ENCODE measurements at places on chromosomes 2 and 18.

GRCh38 chr18:57803103-57803969 lies at the start of gene ATP8B1:
Gene ATP8B1 (minus strand): TSS chr18:57803315. CDS start chr18:57731807, 71,508 bp downstream.
- DNase-seq, result peak; percentile 56

GRCh38 chr18:25262920-25263319 lies 89.0 kb downstream of the ZNF521 start:
- DNase-seq, result peak; percentile 72

- DNase-seq, result peak; percentile 100
Measured at GRCh38 chr2:42138163-42139015, 30.8 kb upstream of the EML4 start.

DNA sequence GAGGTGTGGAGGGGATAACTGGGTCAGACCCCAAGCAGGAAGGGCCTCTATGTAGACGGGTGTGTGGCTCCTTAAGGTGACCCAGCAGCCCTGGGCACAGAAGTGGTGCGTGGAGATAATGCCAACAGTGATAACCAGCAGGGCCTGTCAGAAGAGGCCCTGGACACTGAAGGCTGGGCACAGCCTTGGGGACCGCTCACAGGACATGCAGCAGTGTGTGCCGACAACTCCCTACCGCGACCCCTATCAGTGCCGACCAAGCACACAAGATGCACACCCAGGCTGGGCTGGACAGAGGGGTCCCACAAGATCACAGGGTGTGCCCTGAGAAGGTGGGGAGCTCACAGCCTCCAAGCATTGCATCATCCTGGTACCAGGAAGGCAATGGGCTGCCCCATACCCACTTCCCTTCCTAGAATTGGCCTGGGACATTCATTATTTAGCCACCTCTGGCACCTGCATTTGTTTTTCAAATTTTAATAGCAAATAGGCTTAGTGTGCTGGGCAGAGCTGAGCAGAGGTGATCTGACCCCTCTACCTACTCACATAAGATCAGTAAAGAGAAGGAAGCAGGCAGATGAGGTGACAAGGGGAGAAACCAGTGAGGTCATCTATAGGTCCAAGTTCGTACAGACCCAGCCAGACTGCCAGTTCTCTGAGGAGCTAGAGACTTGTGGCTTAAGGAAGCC lies 55.2 kb downstream of the BCL11A start:
- no peak for DNase-seq

DNA sequence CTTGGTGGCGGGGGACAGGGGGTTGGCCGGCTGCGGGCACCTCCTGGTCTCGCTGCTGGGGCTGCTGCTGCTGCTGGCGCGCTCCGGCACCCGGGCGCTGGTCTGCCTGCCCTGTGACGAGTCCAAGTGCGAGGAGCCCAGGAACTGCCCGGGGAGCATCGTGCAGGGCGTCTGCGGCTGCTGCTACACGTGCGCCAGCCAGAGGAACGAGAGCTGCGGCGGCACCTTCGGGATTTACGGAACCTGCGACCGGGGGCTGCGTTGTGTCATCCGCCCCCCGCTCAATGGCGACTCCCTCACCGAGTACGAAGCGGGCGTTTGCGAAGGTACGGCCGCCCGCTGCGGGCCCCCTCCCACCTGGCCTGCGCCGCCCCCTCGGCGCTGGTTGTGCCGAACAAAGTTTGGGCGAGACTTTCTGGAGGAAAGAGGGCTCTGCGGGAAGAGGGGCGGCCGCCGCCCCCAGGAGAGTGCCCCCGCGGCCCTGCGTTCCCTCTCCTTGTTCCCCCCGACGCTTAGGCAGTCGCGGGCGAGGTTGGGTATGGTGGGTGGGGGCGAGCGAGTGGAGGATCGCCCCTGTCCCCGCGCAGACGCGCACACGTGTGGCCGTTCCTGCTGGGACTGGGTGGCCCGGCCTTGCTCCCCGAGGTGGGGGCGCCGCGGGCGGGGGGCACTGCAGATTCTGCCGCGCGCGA lies 866 bp downstream of the CRIM1 start:
- no peak for DNase-seq

GRCh38 chr18:29154196-29154757 lies 977.3 kb upstream of the CDH2 start:
- DNase-seq, result peak; percentile 69

DNA sequence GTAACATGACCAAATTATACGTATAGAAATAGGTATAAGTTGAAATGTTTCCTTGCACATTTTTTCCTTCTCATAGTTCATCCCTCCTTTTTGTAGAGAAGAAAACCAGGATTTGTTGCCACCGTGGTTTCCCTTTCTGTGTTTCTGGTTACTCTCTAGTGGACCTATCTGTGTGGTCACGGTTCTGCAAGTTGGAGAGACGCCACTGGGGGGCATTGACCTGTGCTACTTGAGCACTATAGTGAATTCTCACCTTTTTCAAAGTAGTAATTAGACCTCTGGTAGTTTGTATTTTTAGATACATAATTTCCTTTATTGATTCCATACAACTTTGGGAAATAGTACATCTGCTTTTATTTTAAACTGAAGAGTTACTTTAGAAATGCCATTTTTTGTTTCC lies 444.8 kb downstream of the PTPRM start:
- no peak for DNase-seq

DNA sequence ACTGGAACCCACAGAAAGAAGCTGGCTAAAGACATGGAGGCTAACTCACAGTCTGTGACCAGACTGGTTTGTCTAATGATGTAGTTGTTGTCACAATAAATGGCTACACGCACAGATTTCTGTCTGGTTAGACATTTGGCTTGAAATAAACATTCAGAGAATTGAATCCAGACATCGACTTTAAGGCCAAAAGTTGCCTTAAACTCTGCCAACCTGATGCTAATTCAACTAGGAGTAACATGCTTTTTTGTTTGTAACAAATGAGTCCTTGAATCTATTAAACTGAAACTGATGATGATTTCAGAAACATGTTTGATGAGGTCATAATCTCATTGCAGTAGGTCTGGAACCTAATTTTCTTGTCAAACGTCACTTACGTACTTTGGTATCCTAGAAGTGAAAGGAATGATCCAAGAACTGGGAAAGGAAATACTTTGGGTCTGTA lies 123.8 kb downstream of the ERBB4 start:
- peak; percentile 17 for DNase-seq

GRCh38 chr2:224887141-224887540 lies 155.1 kb downstream of the DOCK10 start:
- peak; percentile 77 for DNase-seq

DNA sequence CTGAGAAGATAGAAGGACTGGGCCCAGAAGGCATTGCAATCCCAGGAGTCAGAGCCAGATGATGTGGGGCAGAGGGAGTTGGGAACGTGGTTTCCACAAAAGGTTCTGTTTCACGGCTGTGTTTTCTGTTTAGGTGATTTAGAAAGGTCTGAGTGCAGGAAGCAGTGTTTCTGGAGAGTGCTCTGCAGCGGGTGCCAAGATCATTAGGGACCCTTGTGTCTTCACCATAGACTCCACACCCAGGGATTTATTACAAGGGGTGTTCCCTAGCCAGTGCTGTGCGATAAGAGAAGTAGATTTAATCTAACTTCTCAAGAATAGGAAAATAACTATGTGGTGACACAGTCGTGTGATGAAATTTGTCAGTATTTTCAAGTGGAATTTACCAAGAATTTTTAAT lies 221.1 kb upstream of the TPO start:
- no peak for DNase-seq

DNA sequence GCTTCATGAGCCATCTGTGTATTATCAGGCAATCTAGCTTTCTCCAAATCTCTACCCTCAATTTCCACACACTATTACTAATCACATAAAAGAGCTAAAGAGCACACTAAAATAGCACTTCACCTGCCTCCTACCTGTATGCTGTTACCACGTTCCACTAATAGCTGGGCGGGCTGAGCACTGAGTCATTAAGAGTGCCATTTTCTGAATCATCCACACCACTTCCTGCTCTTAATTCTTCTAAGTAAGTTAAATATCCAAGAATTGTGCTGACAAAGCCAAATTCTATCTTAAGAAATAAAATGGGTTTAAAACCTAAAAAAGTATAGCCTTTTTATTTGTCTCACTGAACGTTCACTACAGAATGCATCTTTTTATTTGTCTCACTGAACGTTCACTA lies 35.7 kb downstream of the NOL10 start:
- DNase-seq, result peak; percentile 45

GRCh38 chr2:215905691-215906090 lies 107.7 kb downstream of the MREG start:
- DNase-seq, result no peak

DNA sequence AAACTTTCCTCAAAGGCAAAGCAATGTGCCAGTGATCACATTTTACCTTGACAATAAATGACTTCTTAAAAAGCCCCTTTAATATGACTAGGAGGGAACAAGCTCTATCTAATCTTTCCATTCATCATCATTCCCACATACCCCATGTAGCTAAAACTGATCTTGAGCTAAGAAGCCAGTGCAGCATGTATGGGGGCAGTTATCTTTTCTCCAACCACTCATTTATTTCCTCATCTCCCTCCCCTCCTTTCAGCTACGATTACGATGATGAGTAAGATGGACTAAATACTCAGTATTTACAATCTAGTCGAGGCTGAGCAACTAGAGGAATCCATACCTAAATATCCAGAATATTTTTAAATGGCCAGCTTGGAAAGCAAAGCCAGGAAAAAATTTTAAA lies 35.5 kb downstream of the PNO1 start:
- DNase-seq, result no peak

- DNase-seq, result no peak
Measured at GRCh38 chr2:218577482-218578220, 9.0 kb downstream of the CNOT9 start.

DNA sequence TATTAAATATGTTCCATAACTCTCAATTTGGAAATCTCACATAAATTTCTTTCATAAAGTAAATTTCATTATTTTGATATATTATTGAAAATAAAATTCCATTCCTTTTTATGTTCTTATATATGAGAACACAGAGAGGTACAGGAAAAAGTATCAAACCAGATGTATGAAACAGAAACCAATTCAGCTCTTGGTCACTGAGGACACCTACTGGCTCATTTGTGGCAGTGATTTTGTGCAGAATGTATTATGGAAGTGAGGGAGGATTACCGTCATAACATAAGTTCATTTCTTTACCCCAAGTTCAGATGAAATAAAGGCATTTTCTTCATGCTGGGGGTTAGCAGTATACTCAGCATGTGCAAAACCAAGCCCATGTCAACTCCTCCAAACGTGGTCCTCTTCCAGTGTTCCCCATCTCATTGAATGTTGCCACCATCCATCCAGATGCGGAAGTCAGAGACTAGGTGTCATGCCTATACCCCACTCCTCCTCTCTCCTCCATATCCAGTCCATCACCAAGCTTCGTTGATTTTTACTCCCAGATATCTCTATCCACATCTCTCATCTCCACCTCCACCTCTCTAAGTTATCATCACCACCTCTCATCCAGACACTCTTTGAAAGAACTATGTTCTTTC lies 41.7 kb upstream of the MALL start:
- DNase-seq, result peak; percentile 66

GRCh38 chr2:157833721-157834120 lies 42.4 kb downstream of the ACVR1 start:
- no peak for DNase-seq

- DNase-seq, result no peak
Measured at GRCh38 chr2:100992262-100992661, 9.8 kb upstream of the RPL31 start.

GRCh38 chr2:196435189-196435588 lies 204.3 kb upstream of the CCDC150 start:
- peak; percentile 10 for DNase-seq

DNA sequence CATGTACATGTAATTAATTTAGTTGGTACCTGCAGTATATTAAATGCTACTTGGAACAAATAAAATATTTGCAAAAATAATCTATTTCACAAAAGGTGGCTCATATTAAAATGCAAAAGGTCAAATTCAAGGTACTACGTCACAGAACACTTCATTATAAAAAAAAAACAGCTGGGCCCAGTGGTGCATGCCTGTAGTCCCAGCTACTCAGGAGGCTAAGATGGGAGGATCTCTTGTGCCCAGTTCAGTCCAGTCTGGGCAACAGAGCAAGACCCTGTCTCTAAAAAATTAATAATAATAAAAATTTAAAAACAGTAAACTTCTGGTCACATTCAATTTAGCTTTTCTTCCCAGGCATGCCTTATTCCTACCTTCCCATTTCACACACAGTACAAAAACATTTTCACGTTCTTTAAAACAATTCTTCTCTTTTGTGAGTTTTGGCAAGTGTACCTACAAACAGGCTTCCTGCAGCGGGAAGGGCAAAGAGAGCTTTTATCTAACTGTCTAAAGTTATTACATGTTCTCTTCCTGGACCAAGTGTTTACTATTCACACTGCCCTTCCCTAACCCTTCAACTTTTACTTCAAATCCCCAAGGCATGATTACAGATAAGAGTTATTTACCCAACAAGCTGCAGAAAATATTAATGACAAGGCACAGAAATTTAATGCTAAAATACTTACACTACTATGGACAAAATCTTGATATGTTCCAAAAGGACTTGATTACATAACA lies 10.7 kb downstream of the BAZ2B start:
- DNase-seq, result no peak

- DNase-seq, result peak; percentile 33
Measured at GRCh38 chr2:178277741-178278197, 83.5 kb downstream of the OSBPL6 start.

GRCh38 chr18:63542069-63542468 lies at the start of gene SERPINB12:
Gene SERPINB12 (plus strand): TSS chr18:63542369. CDS start chr18:63556160, 13,791 bp downstream.
- DNase-seq, result no peak

DNA sequence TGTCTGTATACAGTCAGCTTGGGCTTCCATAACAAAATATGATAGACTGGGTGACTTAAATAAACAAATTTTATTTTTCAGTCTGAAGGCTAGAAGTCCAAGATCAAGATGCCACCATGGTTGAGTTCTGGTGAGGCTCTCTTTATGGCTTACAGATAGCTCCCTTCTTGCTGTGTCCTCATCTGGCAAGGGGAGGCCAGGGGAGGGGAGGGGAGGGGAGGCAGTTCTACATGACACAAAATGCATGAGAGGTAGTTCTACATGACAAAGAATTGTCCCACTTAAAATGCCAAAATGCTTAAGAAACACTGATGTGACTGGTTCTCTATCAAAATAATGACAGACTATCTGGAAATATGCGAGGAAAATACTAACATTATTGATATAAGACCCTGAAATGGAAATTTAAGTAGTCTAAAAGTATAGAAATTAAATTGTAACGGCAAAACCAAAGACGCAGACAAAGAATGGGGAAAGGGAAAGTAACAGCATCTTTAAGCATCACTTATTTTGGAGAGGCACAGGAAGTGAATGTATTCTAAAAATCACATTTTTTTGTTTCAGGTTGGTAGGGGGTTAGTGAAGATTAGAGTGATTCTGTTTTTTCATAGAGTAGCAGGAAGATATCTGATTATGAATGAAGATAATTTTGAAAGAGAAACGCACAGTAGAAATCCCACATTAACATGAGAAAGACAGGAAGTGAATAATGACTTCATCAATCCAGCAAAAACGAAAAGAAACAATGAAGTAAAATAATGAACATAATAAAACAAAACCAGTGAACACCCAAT lies 131.4 kb downstream of the STRN start:
- DNase-seq, result no peak

GRCh38 chr18:9429662-9429993 lies 45.7 kb upstream of the RALBP1 start:
- DNase-seq, result peak; percentile 61

DNA sequence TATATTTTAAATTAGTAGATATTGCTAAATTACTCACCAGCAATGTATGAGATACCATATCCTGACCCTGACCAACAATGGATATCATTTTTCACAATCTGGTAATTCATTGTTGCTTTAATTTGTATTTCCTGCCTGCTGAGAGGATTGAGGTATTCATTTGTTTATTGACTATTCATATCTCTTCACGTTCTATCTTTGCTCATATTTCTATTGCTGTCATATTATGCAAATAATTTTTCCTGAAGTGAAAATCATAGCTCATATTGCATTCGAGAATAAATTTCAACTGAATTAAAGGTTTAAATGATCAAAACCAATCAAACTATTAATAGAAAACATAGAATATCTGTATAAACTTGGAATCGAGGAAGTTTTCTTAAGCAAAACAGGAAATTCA lies 31.0 kb downstream of the INO80D start:
- DNase-seq, result no peak
